ENCODE measurements at places on chromosomes 4 and X.
A peak's percentile ranks its signal among the peaks of the same experiment; 100 is the strongest.

GRCh38 chrX:94686071-94686470 is 1012.1 kb downstream of the FAM133A start:
- DNase-seq, result no peak

- DNase-seq, result no peak
Measured at GRCh38 chr4:8548731-8549351, 31.4 kb upstream of the GPR78 start.

DNA sequence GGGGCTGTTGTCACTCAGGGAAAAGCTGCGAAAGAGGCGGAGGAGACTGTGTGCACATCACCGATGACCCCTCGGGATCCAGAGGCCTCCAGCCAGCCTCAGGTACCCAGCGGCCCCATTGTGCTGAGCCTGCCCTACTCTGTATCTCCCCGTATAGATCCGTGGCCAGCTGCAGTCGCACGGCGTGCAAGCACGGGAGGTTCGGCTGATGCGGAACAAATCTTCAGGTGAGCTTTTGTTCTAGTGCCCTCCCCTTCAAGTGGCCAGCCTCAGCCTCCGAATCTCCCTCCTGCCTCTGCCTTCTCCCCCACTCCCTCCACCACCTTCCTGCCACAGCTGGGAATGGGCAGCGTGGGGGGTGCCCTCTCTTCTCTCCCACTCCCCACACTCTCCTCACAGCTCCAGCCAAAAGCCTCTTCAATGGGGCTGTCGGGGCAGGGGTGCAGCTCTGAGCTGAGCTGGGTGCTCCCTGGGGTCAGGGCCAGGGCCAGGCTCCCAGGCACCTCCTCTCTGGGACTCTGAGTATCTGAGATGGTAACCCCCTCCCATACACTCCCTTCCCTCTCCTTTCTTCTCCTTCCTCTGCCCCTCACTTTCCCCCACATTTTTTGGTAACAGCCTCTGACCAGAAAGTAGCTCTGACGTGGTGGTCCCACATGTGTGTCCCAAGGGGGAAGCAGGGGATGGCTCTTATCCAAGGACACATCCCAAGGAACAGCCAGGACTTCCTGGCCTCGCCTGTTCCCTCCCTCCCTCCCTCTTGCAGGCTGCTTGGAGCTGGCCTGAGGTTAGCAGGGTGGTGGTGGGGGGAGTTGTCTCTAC is 20.4 kb upstream of the UBA1 start:
- DNase-seq, result no peak

DNA sequence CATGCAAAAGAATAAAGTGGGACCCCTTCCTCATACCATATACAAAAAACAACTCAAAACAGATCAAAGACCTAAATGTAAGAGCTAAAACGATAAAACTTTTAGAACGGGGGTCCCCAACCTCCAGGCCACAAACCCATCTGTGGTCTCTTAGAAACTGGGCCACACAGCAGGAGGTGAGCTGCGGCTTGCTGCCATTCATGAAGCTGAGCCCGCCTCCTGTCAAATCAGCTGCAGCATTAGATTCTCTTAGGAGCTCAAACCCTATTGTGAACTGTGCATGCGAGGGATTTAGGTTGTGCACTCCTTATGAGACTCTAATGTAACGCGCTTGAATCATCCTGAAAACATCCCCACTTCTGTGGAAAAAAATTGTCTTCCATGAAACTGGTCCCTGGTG is 7.0 kb upstream of the GATA1 start:
- no peak for DNase-seq

DNA sequence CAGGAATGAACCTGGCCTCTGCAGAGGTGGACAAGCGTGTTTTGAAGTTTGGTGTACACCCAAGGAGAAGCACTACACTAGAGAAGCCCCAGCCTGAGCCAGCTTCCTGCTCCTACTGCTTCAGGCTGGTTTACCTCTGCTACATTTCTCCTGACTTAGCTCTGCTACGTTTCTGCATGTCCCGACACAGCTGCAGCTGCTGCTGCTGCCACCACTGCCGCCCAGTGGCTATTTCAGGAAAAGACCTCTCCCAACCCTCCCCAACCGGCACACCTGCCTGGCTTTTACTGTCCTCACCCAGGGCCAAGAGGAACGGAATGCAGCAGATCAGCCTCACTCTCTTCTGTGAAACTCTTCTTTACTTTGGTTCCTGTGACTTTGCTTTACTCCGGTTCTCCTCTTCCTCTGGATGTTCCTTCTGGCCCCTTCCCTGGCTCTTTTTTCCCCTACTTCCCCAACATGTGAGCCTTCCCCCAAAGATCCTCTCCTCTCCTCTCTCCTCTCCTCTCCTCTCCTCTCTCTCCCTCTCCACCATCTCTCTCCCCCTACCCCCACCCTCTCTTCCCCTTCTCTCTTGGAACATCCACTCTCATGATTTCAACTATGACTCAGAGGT is 3.1 kb upstream of the P2RY4 start:
- DNase-seq, result peak; percentile 44

DNA sequence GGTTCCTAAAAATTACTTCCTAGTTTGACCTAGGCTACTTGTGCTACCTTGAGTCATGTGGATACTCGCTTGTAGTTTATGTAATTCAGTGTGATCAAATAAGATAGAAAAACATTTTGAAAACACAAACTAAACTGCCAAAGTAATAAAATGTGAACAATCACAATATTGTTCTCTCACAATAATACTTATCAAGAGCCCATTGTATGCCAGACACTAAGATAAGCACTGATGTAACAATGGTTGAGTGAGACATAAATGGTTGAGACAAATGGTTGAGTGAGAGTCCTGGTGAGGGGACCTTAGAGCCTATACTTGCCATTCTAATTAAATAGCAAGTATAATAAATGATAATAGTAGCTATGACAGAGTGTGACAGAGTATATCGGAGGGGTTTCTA is 41.7 kb downstream of the RFC1 start:
- no peak for DNase-seq

DNA sequence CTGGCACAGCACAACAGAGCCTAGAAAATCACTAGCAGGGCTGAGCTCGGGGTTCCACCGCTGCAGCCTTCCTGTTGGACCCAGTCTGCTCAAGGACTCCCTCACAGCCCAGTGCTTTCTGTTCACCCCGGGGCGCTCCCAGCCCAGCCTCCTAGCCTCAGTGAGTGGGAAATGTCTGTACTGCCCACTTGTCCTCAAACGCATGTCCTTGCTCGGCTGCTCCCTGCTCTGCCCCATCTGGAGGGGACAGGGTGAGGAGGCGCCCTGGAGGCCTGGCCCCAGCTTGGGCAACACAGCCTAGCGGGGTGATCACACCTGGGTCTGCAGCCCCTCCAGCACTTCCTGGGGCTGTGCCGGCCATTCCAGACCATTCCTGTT is 11.9 kb upstream of the CCNQ start:
- DNase-seq, result no peak

GRCh38 chr4:2011583-2011982 is 2.8 kb upstream of the NELFA start:
- DNase-seq, result no peak

DNA sequence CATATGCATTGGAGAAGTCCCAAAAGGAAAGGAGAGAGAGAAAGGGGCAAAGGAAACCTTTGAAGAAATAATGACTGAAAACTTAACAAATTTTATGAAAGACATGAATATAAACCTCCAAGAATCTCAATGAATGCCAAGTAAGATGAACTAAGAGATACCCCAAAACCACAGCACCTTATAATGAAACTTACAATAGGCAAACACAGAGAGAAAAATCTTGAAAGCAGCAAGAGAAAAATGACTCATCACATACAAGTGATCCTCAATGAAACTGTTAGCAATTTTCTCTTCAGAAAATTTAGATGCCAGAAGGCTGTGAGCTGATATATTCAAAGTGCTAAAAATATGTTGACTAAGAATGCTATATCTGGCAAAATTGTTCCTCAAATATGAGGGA is 10.1 kb downstream of the SMIM10L2A start:
- no peak for DNase-seq

DNA sequence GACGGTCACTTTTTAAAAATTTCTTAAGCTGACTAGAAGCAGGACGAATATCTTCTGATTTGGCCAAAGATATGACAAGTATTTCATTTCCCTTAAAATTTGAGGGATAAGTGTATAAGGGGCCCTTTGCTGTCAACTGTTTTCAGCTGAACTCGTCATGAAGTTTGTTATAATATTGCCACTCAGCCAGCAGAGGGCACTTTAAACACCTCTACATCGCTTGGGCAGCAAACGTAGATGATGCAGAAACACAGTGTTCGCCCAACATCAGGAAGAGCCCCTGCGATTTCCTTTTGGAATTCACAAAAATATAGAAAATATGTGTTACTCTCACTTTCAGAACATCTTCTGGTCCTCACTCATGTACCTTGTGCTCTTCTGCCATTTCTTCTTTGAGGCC is 435.7 kb upstream of the FMR1 start:
- DNase-seq, result no peak

DNA sequence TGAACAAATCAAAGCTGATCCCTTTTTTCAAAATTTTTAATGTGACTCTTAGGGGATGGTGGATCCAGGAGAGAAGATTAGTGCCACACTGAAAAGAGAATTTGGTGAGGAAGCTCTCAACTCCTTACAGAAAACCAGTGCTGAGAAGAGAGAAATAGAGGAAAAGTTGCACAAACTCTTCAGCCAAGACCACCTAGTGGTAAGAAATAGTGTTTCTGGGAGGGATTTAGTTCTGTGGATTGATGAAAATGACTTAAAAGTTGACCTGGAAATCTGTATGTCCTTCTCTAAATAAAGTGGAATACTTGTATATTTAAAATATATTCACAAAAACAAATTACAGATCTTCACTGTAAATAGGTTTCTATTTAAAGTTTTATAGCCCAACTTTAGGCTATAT is 29.2 kb downstream of the NUDT9 start:
- DNase-seq, result no peak

DNA sequence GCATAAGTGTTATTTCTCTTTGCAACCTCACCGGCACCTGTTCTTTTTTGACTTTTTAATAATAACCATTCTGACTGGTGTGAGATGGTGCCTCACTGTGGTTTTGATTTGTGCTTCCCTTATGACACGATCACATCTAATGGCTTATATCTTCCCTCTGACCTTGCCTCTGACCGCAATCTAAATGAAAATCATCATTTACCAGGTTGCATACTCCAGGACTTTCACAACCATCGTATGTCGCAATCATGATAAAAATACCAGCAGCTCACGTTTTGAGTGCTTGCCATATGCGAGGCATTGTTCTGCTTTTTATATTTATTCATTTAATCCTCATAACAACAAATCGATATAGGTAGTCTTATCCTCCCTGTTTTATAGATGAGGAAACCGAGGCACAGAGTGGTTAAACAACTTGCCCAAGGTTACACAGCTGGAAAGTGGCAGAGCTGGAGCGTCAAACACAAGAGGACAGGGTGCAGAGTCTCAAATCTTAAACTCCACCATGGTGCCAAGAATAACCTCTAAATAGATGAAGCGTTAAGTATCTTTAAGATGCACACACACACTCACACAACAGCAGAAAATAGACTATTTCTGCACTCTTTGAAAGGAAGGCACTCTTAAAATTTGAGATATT is 102.2 kb downstream of the SEL1L3 start:
- no peak for DNase-seq

GRCh38 chrX:46257451-46257879 is 287.8 kb downstream of the ZNF674 start:
- DNase-seq, result no peak

- DNase-seq, result no peak
Measured at GRCh38 chrX:39758791-39759525, 338.8 kb downstream of the BCOR start.

GRCh38 chrX:20527041-20527440 is 260.3 kb upstream of the RPS6KA3 start:
- DNase-seq, result no peak

DNA sequence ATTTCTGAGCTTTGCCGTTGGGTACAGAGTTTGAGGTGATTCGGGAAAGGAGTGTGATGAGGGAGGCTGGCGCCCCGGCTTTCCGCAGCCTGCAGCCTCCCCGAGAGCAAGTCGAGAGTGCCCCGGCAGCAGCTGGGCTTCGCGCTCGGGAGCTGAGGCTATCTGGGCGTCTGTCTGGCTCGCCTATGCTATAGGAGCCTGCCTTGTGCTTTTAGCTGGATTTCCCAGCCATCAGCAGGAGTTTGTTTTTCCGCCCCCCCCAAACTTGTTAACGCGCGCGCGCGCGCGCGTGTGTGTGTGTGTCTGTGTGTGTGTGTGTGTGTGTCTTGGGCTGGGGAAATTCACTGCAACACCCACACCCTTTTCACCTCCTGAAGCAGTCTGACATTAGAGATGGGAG is 765 bp upstream of the DGKK start:
- DNase-seq, result no peak

GRCh38 chr4:145333786-145334185 is 147.9 kb upstream of the SMAD1 start:
- no peak for DNase-seq

- no peak for DNase-seq
Measured at GRCh38 chrX:72652082-72652481, 62.0 kb downstream of the PHKA1 start.

- no peak for DNase-seq
Measured at GRCh38 chrX:76183289-76184049, 10.6 kb downstream of the PBDC1 start.

DNA sequence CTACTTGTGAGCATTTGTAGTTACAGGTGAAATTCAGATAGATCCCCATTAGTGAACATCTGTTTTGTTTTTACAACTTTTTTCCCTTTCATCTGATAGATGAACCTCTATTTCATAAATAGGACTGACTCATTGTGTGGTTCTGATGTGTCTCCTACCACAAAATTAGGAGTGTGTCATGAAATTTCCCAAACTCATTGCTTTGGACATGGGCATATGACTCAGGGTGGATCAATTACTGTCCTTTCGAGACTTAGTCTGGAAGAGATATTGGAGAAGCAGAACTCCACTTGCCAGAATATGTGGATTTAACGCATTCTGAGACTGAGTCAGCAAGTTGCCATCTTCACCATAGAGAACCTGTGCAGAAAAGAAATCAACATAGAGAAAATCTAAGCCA is 53.5 kb upstream of the PCDH10 start:
- DNase-seq, result no peak

- DNase-seq, result no peak
Measured at GRCh38 chr4:15809466-15809865, 31.3 kb downstream of the CD38 start.

- DNase-seq, result no peak
Measured at GRCh38 chr4:110917835-110918234, 295.0 kb upstream of the PITX2 start.

DNA sequence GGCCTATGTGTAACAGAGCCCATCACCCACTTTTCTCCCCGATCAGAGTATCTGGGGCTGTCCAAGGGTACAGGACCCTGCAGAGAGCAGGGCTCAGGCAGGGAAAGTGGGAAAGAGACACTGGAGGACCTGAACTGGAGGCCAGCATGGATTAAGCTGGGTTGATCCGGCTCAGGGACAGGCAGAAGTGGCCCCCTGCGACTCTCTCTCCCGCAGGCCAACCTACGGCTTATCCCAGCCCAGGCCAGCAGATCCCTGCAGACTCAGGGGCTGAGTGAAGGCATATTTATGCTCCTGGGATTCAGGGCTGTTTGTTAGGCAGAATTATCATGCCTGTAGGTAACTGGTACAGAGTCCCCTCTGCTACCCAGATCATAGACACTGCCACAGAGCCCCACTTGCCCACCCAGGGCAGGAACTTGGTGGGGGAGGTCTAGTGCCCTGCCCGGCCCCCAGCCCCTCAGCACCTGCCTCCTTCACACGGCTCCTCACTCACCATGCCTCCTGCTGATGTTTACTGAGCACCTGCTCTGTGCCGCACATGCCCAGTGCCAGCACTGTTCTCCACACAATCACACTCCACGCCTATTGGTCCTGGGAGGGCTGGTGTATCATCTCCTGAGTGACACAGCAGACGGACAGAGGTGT is 87.3 kb downstream of the ADRA2C start:
- DNase-seq, result no peak

GRCh38 chr4:82898322-82899243 is 2.0 kb upstream of the THAP9 start:
- DNase-seq, result no peak

- no peak for DNase-seq
Measured at GRCh38 chr4:100075486-100076270, 114.6 kb downstream of the DDIT4L start.

Data from NCI-H2081 (cell line).